Transverse colon (tissue), 4 donors: ENCODE measurements at places on chromosomes 7 and 10. TPM values are rescaled to one million over a fixed set of nuclear protein-coding genes. Genes with fewer than 3 reads are reported as not detected.
A peak's percentile ranks its signal among the peaks of the same experiment; 100 is the strongest.

WNT2 gene
- not detected for total RNA-seq

MBL2 gene
- total RNA-seq = not detected

TMEM72 gene
- total RNA-seq = 16.1 TPM

GNAT3 gene
- not detected for total RNA-seq

OPN1SW gene
- total RNA-seq = not detected

TLX1 gene
- total RNA-seq = not detected

EPHA1 gene
- total RNA-seq = 21.2 TPM

BTBD16 gene
- total RNA-seq = not detected

NRF1 gene
- 21.5 TPM for total RNA-seq

GPR85 gene
- total RNA-seq = 0.27 TPM

KNDC1 gene
- not detected for total RNA-seq

GRCh38 chr10:79273604-79274003 lies 73.7 kb upstream of the PPIF start:
- H3K36me3 ChIP-seq = no peaks in the 10 kb centered on the region
- H3K27ac ChIP-seq = peak overlapping the region; percentile 85
- H3K27me3 ChIP-seq = no peaks in the 10 kb centered on the region
- peaks cover 18% of the 10 kb centered on the region for H3K4me1 ChIP-seq
- DNase-seq = no peak
- no peak overlapping the region for H3K4me3 ChIP-seq

GRCh38 chr7:136213012-136213411 lies 235.9 kb upstream of the MTPN start:
- H3K4me3 ChIP-seq = no peak overlapping the region
- H3K4me1 ChIP-seq = no peaks in the 10 kb centered on the region
- no peak for DNase-seq
- no peaks in the 10 kb centered on the region for H3K36me3 ChIP-seq
- no peaks in the 10 kb centered on the region for H3K27me3 ChIP-seq

GRCh38 chr7:17963281-17963680 lies 23.0 kb upstream of the SNX13 start:
- no peak overlapping the region for H3K27ac ChIP-seq
- no peak for DNase-seq
- H3K4me1 ChIP-seq = no peaks in the 10 kb centered on the region
- H3K36me3 ChIP-seq = no peaks in the 10 kb centered on the region
- no peaks in the 10 kb centered on the region for H3K27me3 ChIP-seq

GRCh38 chr10:11647676-11648075 lies 36.2 kb upstream of the USP6NL start:
- H3K4me1 ChIP-seq = no peaks in the 10 kb centered on the region
- DNase-seq = no peak
- no peaks in the 10 kb centered on the region for H3K36me3 ChIP-seq
- no peak overlapping the region for H3K4me3 ChIP-seq

- DNase-seq = peak; percentile 61
- H3K4me1 ChIP-seq = no peaks in the 10 kb centered on the region
- no peak overlapping the region for H3K27ac ChIP-seq
- no peak overlapping the region for H3K4me3 ChIP-seq
- no peaks in the 10 kb centered on the region for H3K27me3 ChIP-seq
Measured at GRCh38 chr10:58531084-58531695, 18.5 kb downstream of the BICC1 start.

GRCh38 chr7:156781972-156782371 lies 111.0 kb downstream of the LMBR1 start:
- no peak for DNase-seq
- H3K27ac ChIP-seq = no peak overlapping the region
- no peaks in the 10 kb centered on the region for H3K27me3 ChIP-seq
- no peaks in the 10 kb centered on the region for H3K4me1 ChIP-seq

GRCh38 chr10:117993166-117993565 lies 53.6 kb downstream of the RAB11FIP2 start:
- no peaks in the 10 kb centered on the region for H3K27me3 ChIP-seq
- no peak for DNase-seq
- no peak overlapping the region for H3K4me3 ChIP-seq
- no peak overlapping the region for H3K27ac ChIP-seq
- H3K4me1 ChIP-seq = no peaks in the 10 kb centered on the region

GRCh38 chr10:61600399-61600798 lies 62.3 kb upstream of the CABCOCO1 start:
- H3K4me1 ChIP-seq = no peaks in the 10 kb centered on the region
- DNase-seq = no peak
- no peaks in the 10 kb centered on the region for H3K27me3 ChIP-seq

GRCh38 chr7:157674715-157675426 lies 338.1 kb downstream of the DNAJB6 start:
- no peaks in the 10 kb centered on the region for H3K36me3 ChIP-seq
- H3K4me3 ChIP-seq = no peak overlapping the region
- H3K4me1 ChIP-seq = peaks cover 5% of the 10 kb centered on the region
- H3K27ac ChIP-seq = no peak overlapping the region
- peaks cover 31% of the 10 kb centered on the region for H3K27me3 ChIP-seq
